CD4-positive, alpha-beta memory T cell (primary cell): ENCODE measurements at places on chromosomes 1 and 21.
A peak's percentile ranks its signal among the peaks of the same experiment; 100 is the strongest.

- DNase-seq, result no peak
These were observed 18.6 kb downstream of the PTTG1IP start for GRCh38 chr21:44854664-44855446.

- DNase-seq, result no peak
These were observed 2.8 kb downstream of the ARHGEF2 start for GRCh38 chr1:155975375-155976061.

DNA sequence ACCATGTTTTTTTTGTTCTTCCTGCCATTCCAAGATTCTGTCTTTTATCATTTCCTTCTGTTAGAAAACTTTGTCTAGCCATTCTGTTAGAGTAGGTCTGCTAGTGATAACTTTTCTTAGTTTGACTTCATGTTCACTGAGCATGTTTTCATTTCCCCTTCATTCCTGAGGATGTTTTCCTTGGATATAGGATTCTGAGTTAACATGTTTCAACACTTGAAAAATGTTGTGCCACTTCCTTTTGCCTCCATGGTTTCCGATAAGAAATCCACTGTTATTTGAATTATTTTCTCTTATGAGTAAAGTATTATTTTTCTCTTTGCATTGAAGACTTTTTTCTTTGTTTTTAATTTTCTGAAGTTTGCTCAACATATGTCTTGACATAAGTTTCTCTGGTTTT, 66.7 kb downstream of the ATP1A1 start:
- DNase-seq, result no peak

DNA sequence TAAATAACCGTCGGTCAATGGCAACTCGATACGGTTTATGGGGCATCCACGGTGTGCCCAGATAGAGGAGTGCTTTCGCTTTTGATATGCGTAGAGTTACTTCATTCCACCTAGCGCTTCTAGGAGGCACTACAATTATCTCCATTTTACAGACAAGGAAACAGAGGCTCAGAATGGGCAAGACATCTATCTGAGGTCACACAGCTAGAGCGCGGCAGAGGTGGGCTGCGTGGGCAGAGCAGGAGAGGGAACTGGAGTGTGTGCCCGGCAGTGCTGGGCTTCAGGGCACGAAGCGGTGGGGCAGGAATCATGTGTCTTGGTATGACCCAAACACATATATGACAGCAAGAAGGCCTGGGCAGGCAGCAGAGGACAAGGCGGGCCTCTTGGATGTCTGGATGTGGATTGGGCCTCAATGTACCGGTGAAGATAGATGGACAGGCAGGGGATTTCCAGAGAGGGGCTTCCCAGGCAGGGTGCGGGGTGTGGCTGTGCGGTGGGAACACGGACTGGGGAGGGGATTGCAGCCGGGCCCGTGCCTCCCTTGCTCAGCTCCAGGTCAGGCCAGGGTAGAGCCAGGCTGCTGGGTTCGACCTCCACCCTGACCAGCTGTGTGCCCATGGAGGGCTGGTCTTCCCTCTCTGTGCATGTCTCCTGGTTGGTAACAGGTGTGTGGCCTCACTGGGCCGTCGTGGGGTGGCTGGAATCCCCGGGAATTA, 21.2 kb downstream of the TP73 start:
- DNase-seq, result no peak

DNA sequence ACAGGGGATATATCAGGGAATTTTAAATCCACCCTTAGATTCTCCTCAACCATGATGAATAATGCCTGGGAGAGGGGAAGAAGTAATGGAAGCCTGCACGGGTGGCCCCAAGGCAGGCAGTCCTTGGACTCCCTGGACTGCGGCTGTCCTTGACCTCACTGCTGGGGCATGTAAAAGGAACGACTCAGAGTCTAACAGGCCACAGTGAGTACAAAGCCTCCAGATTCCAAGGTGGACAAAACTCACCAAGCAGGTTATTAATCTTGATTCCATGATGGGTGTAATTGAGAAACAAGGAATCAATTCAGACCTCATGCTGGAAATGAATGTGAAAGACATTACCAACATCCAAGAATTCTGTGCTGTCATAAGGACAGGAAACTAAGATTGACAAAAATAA, 13.0 kb upstream of the ARHGAP29 start:
- DNase-seq, result no peak

GRCh38 chr1:31408788-31409318, 4.2 kb upstream of the SERINC2 start:
- DNase-seq, result no peak

GRCh38 chr1:153404086-153404635, 12.2 kb upstream of the S100A7A start:
- no peak for DNase-seq

- DNase-seq, result no peak
These were observed 146.8 kb downstream of the COL11A1 start for GRCh38 chr1:102961549-102961948.

- DNase-seq, result no peak
These were observed 31.4 kb downstream of the PLPP3 start for GRCh38 chr1:56547977-56548376.

DNA sequence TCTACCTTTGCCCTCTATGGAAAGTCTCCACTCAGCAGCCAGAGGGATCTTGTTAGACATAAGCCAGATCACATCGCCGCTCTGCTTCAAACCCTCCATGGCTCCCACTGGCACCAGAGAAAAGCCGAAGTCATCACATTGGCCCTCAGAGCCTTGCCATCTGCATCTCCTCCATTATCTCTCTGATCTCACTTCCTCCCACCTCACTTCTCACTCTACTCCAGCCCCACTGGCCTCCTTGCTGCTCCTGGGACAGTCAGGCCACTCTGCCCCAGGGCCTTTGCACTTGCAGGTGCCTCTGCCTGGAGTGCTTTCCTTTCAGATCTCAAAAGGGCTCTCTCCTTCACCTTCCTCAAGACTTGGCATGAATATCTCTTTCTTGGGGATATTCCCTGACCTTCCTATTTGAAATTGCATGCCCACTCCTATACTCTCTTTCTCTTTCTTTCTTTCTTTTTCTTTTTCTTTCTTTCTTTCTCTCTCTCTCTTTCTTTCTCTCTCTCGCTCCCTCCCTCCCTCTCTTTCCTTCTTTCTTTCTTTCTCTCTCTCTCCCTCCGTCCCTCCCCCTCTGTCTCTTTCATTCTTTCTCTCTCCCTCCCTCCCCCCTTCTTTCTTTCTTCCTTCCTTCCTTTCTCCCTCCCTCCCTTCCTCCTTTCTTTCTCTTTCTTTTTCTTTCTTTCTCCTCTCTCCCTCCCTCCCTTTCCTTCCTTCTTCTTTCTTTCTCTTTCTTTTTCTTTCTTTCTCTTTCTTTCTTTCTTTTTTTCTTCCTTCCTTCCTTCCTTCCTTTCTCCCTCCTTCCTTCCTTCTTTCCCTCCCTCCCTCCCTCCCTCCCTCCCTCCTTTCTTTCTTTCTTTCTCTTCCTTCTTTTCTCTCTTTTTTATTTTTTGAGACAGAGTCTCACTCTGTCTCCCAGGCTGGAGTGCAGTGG, 96.0 kb upstream of the CASZ1 start:
- no peak for DNase-seq

DNA sequence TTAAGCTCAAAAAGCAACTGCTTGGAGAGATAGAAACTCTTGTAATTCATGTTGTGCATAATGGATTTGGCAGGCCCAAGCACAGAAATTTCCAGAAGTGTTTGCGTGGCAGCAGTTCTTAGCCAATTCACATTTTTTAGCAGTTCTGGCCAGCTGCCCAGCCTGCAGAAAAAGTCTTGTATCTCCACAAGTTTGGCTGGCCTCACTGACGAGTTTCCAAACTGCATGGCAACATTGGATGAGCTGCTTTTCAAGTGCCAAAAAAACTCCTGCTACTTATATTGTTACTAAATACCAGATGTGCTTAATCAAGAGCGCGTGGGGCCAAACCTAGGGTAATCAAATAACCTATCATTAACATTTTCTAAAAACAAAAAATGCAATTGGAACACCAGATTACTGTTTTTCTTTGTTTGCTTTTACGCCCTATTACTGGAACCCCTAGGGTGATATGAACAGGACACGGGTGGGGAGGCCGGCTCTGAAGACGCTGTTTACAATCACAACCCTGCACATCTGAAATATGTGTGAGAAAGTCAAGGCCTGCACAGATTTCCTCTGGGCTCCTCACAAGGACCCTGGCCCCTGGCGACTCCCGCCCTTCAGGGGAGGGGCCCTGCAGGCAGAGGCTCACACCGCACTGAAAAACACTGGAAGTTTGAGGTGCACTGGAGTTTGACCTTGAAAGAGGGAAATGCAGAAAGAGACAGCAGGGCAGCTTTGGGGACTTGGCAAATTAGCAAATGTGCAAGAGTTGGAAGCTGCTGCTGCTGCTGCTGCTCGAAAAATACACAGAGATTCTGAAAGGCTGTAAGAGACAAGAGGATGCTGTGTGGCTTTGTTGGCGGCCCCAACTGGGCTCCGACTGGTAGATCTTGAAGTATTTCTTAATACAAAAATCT, 55.2 kb upstream of the TARBP1 start:
- no peak for DNase-seq

- no peak for DNase-seq
These were observed 75.1 kb downstream of the PGM1 start for GRCh38 chr1:63668298-63668697.

DNA sequence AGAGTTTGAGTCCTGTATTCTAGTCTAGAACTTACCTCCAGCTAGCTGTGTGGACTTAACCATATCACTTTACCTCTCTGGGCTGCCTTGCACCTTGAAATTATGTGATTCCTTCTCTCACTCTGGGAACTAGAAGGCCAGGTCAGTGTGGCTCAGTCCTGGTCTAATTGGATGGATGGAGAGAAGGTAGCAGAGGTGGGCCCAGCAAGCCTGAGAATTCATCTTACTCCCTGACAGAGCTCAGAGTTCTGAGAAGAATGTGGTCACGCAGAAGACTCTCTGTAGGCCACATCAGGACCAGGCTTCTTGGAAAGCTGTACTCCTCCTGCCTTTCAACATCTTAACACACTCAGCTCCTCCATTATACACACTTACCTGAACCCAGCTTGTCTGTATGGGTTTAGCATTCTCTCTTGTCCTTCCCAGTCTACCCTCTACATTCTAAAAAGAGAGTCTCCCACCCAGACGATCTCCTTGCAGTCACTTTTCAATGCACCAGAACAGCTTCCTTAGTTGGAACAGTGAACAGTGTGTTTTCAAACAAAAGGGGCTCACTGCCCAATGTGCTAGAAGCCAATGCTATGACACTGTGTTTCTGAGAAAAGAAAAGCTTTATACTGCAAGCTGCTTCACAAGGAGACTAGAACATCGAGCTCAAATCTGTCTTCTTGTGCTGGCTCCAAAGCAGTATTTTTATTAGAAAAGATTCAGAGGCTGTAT, 60.5 kb downstream of the CAPN9 start:
- DNase-seq, result no peak

GRCh38 chr1:173049322-173049633, 1.5 kb downstream of the TNFSF18 start:
- no peak for DNase-seq

DNA sequence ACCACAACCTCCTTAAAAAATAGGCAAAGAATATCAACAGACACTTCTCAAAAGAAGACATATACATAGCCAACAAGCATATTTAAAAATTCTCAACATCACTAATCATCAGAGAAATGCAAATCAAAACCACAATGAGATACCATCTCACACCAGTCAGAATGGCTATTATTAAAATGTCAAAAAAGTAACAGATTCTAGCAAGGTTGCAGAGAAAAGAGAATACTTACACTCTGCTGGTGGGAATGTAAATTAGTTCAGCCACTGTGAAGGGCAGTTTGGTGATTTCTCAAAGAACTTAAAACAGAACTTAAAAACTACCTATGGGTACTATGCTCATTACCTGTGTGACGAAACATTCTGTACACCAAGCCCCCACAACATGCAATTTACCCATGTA, 20.7 kb downstream of the CD1B start:
- DNase-seq, result no peak

DNA sequence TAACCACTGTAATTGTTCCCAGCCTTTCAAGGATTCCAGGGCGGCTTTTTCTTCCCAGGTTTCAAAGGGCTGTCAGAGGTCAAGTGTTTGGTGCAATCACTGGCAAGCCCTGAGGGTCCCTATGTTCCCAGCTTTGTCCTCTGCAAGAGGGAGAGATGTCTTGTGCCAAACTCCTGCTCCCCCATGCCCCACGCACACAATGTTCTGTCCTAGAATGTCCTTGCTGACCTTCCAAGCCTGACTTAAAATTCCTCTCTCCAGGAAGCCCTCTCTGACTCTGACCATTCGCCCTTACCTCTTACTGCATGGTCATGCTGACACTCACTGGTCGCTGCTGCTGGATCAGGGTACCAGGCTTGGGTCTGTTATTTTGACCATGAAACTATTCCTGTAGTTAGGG, 152.5 kb upstream of the KCND3 start:
- DNase-seq, result no peak

DNA sequence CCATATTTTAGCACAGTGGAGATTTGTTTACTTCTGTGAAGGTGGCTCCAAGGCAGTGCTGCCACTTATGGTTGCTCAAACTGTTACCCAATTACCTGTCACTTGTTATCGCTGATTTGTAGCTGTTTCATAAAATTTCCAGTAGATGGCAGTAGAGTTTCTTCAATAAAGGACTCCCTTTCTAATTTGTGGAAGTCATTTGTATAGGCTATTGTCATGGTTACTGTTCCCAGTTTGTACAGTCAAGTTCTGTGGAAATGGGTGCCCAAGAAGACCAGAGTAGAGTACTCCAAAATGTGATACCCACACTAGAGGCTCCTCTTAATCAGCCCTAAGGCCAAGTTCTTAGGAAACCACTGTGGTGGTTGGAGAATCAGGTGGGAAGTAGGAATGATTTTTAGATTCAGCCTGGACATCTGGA, 186.1 kb downstream of the CLEC20A start:
- peak; percentile 24 for DNase-seq

DNA sequence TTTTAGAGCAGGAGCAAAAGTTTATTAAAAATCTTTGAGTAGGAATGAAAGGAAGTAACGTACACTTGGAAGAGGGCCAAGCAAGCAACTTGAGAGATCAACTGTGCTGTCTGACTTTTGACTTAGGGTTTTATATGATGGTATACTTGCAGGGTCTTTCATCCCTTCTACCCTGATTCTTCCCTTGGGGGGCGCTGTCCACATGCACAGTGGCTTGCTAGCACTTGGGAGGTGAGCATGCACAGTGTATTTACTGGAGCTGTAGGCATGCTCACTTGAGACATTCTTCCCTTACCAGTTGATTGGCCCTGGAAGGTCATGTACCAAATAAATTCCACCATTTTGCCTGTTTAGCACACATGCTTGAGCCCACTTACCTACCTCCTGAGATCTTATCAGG, 1001.3 kb upstream of the ADGRL2 start:
- DNase-seq, result no peak

GRCh38 chr1:150165622-150166612, 16.2 kb downstream of the PLEKHO1 start:
- peak; percentile 42 for DNase-seq

GRCh38 chr1:181655756-181656155, 172.4 kb downstream of the CACNA1E start:
- DNase-seq, result no peak

DNA sequence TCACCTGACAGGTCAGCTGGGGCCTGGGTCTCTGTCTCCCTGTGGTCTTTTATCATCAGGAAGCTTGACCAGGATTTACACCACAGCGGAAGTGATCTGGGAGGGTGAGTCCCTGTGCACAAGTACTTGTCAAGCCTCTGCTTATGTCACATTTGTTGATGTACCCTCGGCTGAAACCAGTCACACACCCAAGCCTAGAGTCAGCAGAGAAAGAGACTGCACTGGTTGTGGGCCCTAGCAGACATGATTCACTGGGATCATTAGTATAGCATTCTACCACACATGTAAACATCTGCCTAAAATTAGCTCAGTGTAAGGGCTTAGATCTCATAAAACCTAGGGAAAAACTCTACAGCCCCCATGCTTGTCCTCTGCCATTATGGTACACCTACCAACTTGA, 79.3 kb upstream of the LAMC2 start:
- DNase-seq, result no peak
